Fibroblast of lung (primary cell): ENCODE measurements at places on chromosomes 2 and 18. TPM values are rescaled to one million over a fixed set of nuclear protein-coding genes. Genes with fewer than 3 reads are reported as not detected.

GRCh38 chr2:140154271-140154670 is 1374.1 kb upstream of the NXPH2 start:
- H3K4me3 ChIP-seq, result no peak overlapping the region
- H3K36me3 ChIP-seq, result no peaks in the 10 kb centered on the region
- no peak overlapping the region for H3K27ac ChIP-seq
- no peaks in the 10 kb centered on the region for H3K4me1 ChIP-seq

DNA sequence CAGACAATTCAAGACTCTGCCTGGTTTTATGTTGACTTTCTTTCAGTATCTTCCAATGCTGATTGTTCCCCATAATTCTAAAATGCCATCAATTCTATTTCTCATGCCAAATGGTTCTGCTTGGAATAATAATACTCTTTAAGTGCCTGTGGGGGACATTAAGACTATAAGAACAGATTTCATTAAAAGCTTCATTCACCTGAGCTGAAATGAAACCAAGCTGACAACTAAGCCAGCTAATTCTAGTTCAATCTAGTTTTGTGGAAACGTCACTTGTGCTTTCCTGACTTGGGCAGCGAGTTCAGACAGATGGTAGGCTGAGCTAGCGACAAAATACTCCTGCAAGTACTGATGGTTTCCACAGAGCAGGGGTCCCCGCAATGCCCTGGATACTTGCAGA is 491.1 kb upstream of the RAB6C start:
- H3K27ac ChIP-seq, result no peak overlapping the region
- no peaks in the 10 kb centered on the region for H3K4me1 ChIP-seq
- no peaks in the 10 kb centered on the region for H3K27me3 ChIP-seq
- no peak overlapping the region for H3K4me3 ChIP-seq
- no peaks in the 10 kb centered on the region for H3K36me3 ChIP-seq

DNA sequence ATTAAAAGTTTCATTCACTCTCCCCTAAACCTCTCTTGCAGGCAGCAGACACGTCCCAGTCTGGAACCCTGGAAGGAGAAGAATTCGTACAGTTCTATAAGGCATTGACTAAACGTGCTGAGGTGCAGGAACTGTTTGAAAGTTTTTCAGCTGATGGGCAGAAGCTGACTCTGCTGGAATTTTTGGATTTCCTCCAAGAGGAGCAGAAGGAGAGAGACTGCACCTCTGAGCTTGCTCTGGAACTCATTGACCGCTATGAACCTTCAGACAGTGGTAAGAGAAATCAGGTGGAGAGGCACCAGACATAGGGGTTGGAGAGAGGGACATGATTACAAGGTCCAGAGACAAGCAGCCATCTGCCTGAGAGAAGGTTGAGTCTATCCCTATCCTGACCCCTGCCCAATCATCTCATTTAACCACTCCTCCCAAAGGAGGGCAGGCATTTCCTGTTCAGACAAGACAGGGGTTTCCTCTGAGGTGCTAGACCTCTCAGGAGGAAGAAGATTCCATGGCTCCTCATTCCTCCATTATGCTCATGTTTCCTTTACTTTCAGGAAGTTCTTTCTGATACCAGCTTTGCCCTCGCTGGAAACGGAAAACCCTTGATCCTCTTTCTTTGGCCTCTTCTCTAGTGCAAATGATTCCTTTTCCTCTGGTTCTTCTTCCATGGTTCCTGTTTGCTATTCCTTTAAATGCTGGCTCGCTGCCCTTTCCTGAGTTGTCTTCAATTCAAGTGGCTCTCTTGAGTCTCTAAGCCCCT is 15.1 kb downstream of the PLCD4 start:
- DNase-seq, result peak; percentile 21
- no peaks in the 10 kb centered on the region for H3K4me1 ChIP-seq
- H3K27ac ChIP-seq, result no peak overlapping the region
- no peaks in the 10 kb centered on the region for H3K27me3 ChIP-seq
- no peaks in the 10 kb centered on the region for H3K36me3 ChIP-seq

DNA sequence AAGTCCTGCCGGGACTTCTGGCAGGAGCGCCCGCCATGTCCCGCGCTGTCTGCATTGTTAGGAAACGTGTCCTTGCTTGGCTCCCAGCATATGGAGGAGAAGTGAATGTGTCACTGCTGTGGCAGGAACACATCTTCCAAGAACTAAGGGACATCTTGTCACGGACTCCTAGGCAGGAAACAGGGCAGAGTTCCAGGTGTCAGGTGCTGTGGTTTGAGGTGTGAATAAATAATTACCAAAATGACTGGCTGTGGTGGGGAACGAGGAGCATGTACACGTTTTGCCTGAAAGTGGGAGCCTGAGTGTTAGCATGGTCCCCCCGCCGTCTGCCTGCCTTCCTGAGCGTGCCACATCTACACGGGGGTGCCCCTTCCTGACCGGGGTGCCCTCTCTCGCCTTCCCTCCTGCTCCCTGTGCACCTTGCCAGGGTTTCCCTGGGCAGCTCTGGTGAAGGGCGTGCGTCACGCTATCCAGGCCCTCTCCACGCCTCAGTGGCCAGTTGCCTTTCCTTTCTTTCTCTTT is 237.5 kb downstream of the LDLRAD4 start:
- no peaks in the 10 kb centered on the region for H3K4me1 ChIP-seq
- H3K36me3 ChIP-seq, result no peaks in the 10 kb centered on the region
- H3K27me3 ChIP-seq, result no peaks in the 10 kb centered on the region
- H3K27ac ChIP-seq, result no peak overlapping the region
- no peak overlapping the region for H3K4me3 ChIP-seq

GRCh38 chr2:159573846-159574606 is 42.3 kb downstream of the BAZ2B start:
- no peak overlapping the region for H3K4me3 ChIP-seq
- H3K4me1 ChIP-seq, result no peaks in the 10 kb centered on the region
- no peak overlapping the region for H3K27ac ChIP-seq
- peak; percentile 18 for DNase-seq

DNA sequence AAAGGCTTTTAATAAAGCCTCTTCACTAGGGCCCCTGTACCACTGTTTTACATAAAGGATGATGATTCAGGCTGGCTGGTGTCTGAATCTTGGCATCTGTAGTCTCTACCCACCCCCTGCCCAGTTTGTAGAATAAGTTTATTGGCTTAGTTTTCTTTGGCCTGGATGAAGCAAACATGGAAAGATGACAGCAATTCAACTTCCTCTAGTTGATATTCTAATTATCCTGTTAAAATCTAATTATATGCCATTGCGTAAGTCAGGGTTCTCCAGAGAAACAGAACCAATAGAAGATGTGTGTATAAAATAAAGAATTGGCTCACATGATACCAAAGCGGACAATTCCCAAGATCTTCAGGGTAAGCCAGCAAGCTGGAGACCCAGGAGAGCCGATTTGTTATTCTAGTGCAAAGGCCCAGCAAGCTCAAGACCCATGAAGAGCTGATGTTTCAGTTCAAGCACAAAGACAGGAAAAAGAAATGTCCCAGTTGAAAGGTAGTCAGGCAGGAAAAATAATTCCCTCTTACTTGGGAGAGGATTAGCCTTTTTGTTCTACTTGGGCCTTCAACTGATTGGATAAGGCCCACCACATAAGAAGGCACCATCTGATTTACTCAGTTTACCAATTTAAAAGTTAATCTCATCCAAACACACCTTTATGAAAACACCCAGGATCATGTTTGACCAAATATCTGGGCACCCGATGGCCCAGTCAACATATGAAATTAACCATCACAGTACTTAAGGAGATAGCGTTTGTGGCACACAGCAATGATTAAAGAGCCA is 82.6 kb upstream of the LYPD1 start:
- H3K4me1 ChIP-seq, result no peaks in the 10 kb centered on the region
- H3K27me3 ChIP-seq, result no peaks in the 10 kb centered on the region
- no peaks in the 10 kb centered on the region for H3K36me3 ChIP-seq
- no peak overlapping the region for H3K4me3 ChIP-seq
- no peak overlapping the region for H3K27ac ChIP-seq

DNA sequence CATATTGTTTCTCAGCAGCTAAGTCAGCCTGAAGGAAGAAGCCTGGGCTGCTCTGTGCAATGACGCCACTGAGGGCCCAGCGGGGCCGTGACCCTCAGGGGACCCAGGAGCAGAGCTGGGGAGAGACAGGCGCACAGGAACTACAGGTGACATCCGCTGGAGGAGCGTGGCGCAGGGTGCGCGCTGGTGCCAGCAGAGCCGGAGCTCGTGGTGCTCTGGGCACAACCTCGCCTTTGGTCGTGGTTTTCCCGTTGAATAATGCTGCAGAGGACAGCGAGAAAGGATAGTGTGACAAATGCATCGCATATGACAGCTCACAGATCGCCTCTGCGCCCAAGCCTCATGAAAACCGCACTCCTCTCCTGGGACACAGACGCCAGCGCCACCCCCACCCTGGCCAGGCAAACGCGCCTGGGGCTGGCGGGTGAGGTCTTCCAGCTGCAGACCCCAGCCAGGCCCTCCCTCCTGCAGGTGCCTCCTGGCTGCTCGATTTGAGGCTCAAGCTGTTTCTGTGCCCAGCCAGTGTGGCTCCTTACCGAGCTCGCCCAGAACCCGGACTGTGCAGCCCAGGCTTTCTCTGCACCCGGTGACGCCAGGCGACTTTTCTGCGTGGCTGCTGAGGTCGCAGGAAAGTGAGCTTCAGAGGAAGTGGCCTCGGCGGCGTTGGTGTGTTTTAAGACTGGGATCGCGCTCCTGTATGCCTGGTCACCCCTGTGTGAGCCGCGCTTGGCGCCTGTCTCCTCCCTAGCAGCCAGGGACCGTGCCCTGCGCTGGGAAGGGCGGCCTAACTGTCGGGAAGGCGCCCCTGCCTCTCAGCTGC is 583.1 kb upstream of the HS6ST1 start:
- no peaks in the 10 kb centered on the region for H3K27me3 ChIP-seq
- H3K4me3 ChIP-seq, result no peak overlapping the region
- DNase-seq, result no peak
- H3K27ac ChIP-seq, result no peak overlapping the region

GRCh38 chr18:11857177-11857887 is 6.1 kb downstream of the CHMP1B start:
- no peak overlapping the region for H3K4me3 ChIP-seq
- DNase-seq, result peak; percentile 100
- no peaks in the 10 kb centered on the region for H3K4me1 ChIP-seq
- H3K27ac ChIP-seq, result peak overlapping the region; percentile 87
- H3K36me3 ChIP-seq, result no peaks in the 10 kb centered on the region

- H3K4me1 ChIP-seq, result peaks cover 5% of the 10 kb centered on the region
- no peaks in the 10 kb centered on the region for H3K27me3 ChIP-seq
- H3K36me3 ChIP-seq, result no peaks in the 10 kb centered on the region
- DNase-seq, result no peak
- no peak overlapping the region for H3K27ac ChIP-seq
- H3K4me3 ChIP-seq, result no peak overlapping the region
These were observed 5.3 kb downstream of the SCRN3 start for GRCh38 chr2:174400853-174401252.

GRCh38 chr2:8096484-8096883 is 585.4 kb upstream of the ID2 start:
- no peak overlapping the region for H3K4me3 ChIP-seq
- no peak overlapping the region for H3K27ac ChIP-seq
- DNase-seq, result no peak
- H3K27me3 ChIP-seq, result no peaks in the 10 kb centered on the region

GRCh38 chr2:109337221-109337620 is 208.2 kb downstream of the SH3RF3 start:
- H3K36me3 ChIP-seq, result no peaks in the 10 kb centered on the region
- no peak for DNase-seq
- H3K27ac ChIP-seq, result peak overlapping the region; percentile 88
- peaks cover 43% of the 10 kb centered on the region for H3K4me1 ChIP-seq
- no peaks in the 10 kb centered on the region for H3K27me3 ChIP-seq

- H3K36me3 ChIP-seq, result peaks cover 2% of the 10 kb centered on the region
- DNase-seq, result peak; percentile 5
- no peaks in the 10 kb centered on the region for H3K4me1 ChIP-seq
- H3K27ac ChIP-seq, result no peak overlapping the region
These were observed 35.5 kb downstream of the TGFBRAP1 start for GRCh38 chr2:105294046-105294445.

- no peak for DNase-seq
- H3K36me3 ChIP-seq, result no peaks in the 10 kb centered on the region
- H3K4me1 ChIP-seq, result peaks cover 2% of the 10 kb centered on the region
- H3K27me3 ChIP-seq, result no peaks in the 10 kb centered on the region
- no peak overlapping the region for H3K4me3 ChIP-seq
These were observed 153.6 kb downstream of the DTNA start for GRCh38 chr18:34863702-34864101.

GRCh38 chr2:217316743-217317142 is 456.9 kb upstream of the TNP1 start:
- no peaks in the 10 kb centered on the region for H3K27me3 ChIP-seq
- H3K4me3 ChIP-seq, result no peak overlapping the region
- peak; percentile 82 for DNase-seq

GRCh38 chr18:58386780-58387179 is 242.1 kb downstream of the ALPK2 start:
- H3K36me3 ChIP-seq, result no peaks in the 10 kb centered on the region
- no peak for DNase-seq
- H3K27ac ChIP-seq, result no peak overlapping the region
- H3K4me1 ChIP-seq, result no peaks in the 10 kb centered on the region
- no peaks in the 10 kb centered on the region for H3K27me3 ChIP-seq

DNA sequence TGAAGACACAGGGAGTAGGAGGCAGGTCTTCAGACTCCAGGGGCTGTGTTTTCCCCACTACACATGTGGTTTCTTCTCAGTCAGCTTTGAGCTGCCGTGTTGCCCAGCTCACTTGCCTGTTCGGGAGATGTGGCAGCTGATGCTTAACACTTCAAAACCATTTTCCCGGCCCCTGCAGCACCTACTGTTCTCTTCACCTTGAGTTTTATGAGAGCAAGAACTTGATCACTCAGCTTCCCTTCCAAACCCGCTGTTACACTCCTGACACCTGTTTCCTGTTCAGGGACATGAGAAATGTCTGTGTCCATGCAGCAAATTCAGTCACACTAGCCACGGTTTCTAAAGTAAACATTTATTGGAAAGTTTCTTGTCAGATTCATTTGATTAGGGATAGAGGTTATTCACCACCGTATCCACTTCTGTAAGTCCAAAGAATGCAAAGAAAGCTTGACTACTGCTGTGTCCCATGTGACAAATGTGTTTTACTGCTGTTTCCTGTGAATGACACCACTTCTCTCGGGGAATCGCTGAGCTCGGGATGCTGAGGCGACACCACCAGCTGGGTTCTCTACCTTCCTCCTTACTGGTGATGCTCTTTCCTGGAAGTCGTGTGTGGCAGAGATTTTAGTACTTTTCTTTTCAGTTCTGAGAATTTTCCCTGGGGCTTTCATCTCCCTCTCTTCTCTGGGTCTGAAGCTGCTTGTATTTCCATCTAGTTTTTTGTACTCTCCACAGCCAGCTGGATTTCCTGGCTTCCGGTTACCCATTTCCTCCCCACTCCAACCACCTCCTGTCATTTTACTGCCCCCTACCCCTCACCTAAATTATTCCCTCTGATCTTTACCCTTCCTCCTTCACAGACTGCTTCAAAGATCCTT is 91.7 kb downstream of the KLF7 start:
- H3K4me1 ChIP-seq, result no peaks in the 10 kb centered on the region
- no peak overlapping the region for H3K27ac ChIP-seq
- peaks cover 2% of the 10 kb centered on the region for H3K36me3 ChIP-seq
- peak; percentile 26 for DNase-seq
- no peak overlapping the region for H3K4me3 ChIP-seq

Gene RAPGEF4
- 1.3 and 3.0 TPM in 2 replicates for total RNA-seq

Gene GREB1
- 0.51 and 2.0 TPM in 2 replicates for total RNA-seq

Gene GCKR
- total RNA-seq, result 0.26 and 0.50 TPM in 2 replicates

Gene SP140
- 0.26 and 0.33 TPM in 2 replicates for total RNA-seq

Gene RAMP1
- 16.0 and 16.4 TPM in 2 replicates for total RNA-seq

Gene TMEM247
- total RNA-seq, result not detected in 2 replicates

Gene PCGF1
- 31.3 and 35.5 TPM in 2 replicates for total RNA-seq

Gene LANCL1
- total RNA-seq, result 32.6 and 56.1 TPM in 2 replicates
